NCI-H2171 (cell line): ENCODE measurements at places on chromosomes 6 and 20.

- DNase-seq, result no peak
Measured at GRCh38 chr20:17790296-17790695, 90.5 kb downstream of the BANF2 start.

GRCh38 chr20:32463642-32464400 lies 105.7 kb downstream of the ASXL1 start:
- DNase-seq, result no peak

- no peak for DNase-seq
Measured at GRCh38 chr6:105967917-105968602, 118.1 kb upstream of the PRDM1 start.

- no peak for DNase-seq
Measured at GRCh38 chr6:168440520-168441433, at the start of gene SMOC2. TSS of gene SMOC2 (plus strand) at chr6:168441184. CDS start at chr6:168441371, 187 bp downstream.

GRCh38 chr20:4519534-4519933 lies 202.2 kb upstream of the PRND start:
- no peak for DNase-seq

GRCh38 chr6:91631227-91631626 lies 1044.4 kb upstream of the MAP3K7 start:
- DNase-seq, result no peak

DNA sequence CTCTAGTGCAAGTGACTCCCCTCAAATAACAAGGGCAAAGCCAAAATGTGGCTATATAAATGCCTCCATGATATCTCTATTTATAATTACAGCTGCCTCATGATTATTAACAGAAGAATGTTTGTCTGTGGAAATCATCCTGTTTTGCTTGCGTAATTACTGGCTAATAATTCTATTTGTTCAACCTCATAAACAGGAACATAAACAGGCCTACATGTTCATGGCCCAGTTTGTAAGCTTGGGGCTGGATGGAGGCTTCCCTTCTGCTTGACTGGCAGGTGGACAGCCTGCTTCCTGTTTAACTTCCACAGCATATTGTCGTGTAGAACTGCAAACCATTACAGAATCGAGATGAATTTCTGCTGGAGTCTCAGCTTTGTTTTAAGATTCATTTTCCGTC lies 766.0 kb upstream of the MAP3K7 start:
- DNase-seq, result no peak

DNA sequence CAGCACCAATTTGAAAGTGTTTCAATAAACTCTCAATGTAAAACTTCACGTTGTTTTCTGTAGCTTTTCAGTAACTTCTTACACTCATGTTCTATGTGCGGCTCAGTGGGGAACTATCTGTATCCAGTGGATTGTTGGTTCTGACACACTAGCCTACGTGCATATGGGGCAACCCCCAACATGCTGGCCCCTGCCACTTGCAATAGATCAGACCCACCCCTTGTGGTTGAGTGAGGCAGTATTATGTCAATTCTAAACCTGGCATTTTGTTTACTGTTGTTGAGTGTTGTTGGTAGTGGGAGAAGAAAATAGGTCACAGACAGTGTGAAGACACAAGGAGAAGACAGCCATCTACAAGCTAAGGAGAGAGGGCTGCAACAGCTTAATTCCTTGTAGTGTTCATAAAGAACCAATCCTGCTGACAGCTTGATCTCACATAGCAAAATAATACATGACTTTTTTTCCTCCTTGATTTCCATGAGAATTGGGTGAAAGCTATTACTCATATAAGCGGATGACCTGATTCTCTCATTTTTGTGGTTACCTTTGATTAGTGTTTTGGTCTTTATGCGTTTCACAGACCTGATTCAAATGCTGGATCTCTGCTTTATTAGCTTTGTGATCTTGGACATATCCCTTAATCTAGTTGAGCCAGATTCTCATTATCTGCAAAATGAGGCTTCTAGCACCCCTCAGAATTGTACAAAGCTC lies 320.4 kb downstream of the LAMA2 start:
- no peak for DNase-seq

GRCh38 chr6:165988757-165989456 lies 178.7 kb downstream of the TBXT start:
- no peak for DNase-seq

GRCh38 chr6:154356113-154356512 lies 490 bp downstream of the IPCEF1 start:
- DNase-seq, result no peak

DNA sequence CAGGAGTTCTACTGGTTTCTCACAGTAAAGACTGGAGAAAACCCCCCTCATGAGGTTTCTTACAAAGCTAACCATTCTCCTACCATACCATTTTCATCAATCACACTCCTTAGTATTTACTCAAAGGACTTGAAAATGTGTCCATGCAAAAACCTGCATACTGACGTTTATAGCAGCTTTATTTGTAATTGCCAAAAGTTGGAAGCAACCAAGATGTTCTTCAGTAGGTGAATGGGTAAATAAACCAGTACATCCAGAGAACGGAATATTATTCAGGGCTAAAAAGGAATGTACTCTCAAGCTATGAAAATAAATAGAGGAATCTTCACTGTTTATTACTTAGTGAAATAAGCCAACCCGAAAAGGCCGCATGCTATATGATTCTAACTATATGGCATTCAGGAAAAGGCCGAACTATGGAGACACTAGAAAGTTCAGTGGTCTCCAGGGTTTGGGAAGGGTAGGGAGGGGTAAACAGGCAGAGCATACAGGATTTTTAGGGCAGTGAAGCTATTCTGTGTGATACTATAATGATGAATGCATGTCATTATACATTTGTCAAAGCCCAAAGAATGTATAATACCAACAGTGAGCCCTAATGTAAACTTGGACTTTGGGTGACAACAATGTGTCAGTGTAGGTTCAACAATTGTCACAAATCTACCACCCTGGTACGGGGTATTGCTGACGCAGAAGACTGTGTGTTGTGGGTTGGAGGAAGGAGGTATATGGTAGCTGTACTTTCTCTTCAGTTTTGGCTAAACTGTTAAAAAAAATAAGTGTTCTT lies 50.6 kb downstream of the SNX5 start:
- DNase-seq, result no peak

DNA sequence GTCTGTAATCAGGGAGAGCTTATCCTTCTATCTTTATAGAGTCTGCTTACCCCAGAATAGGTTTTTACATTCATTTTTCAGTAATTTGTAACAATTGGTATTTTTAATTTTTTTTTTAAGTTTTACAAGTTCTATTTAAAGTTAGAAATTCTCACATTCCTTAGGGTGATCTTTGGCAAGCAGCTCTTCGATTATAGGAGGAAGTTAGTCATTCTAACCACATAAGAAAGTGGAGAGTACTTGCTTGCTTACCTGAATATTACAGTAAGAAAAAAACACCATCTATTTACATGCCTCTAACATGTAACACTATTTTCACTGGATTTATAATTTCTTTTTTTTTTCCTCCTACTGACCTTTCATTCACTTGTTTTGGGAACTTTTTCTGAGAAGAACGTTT lies 6.7 kb downstream of the TSHZ2 start:
- no peak for DNase-seq

- no peak for DNase-seq
Measured at GRCh38 chr6:67336014-67336413, 1299.1 kb upstream of the ADGRB3 start.

GRCh38 chr20:41577129-41578009 lies 40.8 kb downstream of the CHD6 start:
- no peak for DNase-seq

DNA sequence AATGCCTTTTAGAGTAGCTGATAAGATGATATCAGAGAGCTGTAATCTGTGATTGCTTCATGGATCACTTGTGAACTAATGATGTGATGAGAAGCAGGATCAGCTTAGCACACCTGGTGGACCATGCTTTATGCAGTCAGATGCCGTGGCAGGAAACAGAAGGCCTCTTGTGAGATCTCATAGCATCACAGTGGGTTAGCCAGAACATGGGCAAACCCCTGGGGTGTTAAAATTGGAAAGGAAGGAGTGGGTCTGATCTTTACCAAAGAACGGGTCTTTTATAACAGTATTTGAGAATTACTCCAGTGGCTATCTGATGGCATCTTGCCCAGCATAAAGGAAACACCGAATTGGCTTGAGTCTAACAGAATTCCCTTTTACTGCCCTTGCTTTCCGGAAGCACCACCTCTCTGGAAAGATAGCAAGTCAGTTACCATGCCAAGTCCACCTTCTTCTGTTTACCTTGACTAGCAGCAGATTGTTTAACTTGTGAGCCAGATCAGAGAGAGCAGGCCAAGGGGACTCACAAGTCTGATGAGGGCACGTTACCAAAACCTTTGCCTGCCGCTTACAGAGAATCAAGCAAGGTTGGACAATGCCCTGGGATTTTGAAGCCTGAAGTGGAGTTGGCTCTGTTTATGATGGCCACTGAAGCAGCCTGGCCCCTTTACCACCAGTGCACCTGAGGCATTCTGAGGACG lies 20.9 kb upstream of the SRF start:
- DNase-seq, result no peak

- DNase-seq, result no peak
Measured at GRCh38 chr6:168664956-168665355, 224.0 kb downstream of the SMOC2 start.

DNA sequence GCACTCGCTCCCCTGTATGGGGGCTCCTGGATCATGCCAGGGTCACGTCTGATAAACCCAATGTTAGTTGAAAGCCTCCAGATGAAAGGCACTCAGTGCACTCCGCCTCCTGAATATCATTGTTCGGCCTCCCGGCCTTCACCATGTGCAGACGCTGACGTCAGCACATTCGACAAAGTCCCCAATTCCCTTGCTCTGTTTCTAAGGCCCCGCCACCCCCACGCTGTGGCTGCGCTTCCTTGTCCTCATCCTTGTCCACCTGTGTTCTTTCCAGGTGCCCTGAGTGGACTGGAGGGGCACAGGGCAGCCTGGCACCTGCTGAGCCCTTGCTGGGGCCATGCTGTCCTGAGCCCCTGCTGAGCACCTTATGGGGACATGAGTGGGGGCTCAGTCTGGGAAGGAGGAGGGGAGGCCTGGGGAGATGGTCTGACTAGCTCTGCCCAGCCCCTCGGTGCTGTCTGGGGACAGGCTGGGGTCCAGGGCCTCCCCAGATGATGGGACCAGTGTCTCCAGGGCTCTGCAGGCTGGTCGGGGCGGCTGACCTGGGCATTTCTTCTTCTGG lies 9.8 kb upstream of the BHLHE23 start:
- no peak for DNase-seq

DNA sequence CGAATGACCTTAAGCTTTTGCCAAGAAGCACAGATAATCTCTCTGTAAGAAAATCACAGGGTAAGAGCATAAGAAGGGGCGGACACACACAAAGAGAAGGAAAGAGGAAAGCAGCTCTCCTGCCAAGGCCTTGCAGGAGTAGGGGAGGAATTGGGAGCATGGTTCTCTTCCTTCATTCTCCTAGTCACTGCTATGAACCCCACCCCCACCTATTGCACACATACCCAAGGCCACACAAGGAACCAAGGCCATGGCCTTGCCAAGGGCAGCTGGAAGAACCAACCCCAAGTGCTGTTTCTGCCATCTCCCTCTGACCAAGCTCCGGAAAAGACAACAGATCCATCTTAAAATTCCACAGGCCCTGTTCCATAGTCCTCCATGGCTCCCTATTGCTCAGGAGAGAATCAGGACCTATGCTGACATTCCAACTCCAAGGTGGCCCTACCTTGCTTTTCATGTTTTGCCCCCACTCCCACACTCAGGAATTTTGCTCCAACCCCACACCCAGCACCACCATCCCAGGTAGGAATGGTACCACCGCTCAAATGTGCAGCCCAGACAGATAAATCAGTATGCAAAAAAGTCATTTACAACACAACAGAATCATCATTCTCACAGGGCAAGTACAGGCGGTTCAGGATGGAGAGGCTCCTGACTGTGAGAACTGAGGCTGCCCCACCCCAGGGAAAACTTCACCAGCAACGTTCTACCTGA lies 31.3 kb downstream of the TRAM2 start:
- no peak for DNase-seq

DNA sequence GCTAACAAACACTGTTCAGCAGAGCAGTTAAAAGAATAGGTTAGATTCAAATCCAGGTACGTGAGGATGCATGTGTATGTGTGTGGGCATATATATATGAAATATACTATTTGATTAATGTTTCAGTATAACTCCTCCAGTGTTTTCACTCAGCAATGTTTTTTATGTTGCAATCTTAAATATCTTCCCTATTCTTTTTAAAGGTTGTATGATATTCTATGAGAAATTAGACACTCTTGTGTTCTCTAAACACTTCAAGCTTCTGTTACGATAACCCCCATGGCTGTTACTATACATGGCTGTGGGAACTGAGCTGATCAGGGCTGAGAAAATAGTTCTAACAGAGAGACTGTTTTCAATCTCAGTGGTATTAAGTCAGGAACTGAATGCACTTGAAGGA lies 421.0 kb downstream of the CBLN4 start:
- DNase-seq, result no peak

DNA sequence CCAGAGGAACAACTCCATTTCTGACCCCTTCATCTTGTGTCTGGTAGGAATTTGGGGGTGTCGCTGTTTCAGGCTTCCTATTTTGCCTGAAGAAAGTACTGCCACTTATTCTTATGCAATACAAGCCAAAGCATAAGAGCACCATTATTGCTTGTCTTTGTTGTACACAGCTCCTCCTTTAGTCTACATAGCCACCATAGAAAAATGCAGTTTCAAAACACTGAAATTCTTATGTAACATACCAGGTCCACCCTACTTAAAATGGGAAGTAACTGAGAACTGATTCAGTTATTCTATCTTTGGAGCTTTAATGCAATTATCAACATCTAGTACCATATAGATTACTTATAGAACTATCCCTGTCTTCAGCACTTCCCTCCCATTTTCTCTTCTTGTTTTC lies 255.5 kb downstream of the ARHGAP18 start:
- no peak for DNase-seq

DNA sequence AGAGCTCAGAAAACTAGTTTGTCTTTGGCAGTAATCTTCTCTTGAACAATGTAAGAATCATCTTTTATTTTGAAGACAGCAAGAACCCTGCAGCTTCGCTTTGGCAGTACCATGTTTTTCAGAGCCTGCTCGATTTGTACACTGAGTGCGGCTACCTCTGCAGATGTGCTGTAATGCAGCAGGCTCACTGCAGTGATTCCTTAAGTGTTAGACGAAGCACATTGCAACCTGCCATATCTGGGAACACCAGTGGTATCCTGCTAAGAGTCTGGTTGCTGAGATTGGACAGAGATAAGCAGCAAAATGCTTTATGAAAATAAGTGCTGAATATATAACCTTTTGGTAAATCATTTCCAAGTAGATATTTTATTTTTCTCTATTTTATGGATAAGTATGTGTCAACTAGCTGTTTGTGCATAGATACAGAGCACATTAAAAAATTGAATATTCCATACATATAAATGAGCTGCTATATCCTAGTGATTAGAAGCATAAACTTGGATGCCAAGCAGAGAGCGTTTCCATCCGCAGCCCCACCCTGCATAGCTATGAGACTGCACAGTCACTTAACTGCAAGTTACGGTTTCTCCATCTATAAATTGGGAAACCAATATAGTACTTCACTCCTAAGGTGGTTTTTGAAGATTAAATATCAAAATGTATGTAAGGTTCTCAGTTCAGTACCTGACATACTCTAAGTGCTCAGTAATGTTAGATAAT lies 328.3 kb downstream of the FARS2 start:
- DNase-seq, result no peak

DNA sequence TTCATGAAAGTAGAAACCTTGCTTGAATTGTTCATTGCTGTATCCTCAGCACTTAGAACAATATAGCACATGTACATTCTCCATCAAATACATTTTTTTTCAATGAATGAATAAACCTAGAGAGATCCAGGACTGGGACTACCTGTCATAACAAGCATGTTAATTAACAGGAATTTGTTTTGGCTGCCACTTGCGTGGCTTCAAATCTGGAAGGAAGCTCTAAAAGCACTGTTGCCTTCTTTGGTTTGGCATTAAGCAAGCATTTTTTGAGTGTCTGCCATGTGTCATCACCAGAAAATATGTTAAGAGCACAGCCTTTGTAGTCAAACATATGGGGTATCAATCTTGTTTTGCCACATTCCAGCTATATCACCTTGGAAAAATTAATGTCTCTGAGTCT lies 131.9 kb upstream of the BACH2 start:
- DNase-seq, result no peak
